ENCODE measurements at places on chromosomes 3 and 15. TPM values are rescaled to one million over a fixed set of nuclear protein-coding genes. Genes with fewer than 3 reads are reported as not detected.

Gene FOXL2
- 35.4 TPM for total RNA-seq

GRCh38 chr3:65597226-65597951 lies 441.3 kb downstream of the MAGI1 start:
- peak overlapping the region; percentile 28 for H3K4me3 ChIP-seq
- no peaks in the 10 kb centered on the region for H3K27me3 ChIP-seq
- no peak overlapping the region for H3K27ac ChIP-seq

DNA sequence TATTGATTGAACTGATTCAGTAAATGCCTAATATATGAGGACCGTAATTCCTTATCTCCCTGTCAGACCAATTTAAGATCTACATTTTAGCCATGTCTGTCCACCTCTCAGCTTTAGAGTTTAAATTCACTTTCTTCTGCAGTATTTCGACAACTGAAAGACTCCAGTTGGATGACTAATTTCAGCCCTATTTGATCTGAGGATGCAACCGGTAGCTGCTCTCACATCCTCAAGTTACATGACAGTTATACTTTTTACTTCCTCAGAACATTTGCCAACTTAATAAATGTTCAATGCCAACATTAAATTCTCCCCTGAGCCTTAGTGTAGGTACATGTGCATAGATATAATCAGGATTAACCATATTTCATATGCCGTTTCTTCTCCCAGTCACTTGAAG lies 2.5 kb upstream of the HHLA2 start:
- no peaks in the 10 kb centered on the region for H3K36me3 ChIP-seq
- DNase-seq, result no peak
- H3K4me1 ChIP-seq, result no peaks in the 10 kb centered on the region
- H3K27ac ChIP-seq, result no peak overlapping the region

DNA sequence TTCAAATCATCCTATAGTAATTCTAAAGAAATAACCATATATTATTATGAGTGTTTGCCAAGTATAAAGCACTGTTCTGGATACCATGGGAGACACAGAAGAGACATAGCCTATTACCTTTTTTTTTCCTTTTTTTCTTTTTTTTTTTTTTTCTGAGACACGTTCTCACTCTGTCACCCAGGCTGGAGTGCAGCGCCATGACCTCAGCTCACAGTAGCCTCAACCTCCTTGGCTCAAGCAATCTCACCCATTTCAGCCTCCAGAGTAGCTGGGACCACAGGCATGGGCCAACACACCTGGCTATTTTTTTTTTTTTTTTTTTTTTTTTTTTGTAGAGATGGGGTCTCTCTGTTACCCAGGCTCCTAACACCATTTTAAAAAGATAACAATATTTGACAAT lies 30.9 kb downstream of the CBLB start:
- DNase-seq, result no peak
- no peak overlapping the region for H3K4me3 ChIP-seq
- peaks cover 8% of the 10 kb centered on the region for H3K4me1 ChIP-seq
- H3K27me3 ChIP-seq, result no peaks in the 10 kb centered on the region

DNA sequence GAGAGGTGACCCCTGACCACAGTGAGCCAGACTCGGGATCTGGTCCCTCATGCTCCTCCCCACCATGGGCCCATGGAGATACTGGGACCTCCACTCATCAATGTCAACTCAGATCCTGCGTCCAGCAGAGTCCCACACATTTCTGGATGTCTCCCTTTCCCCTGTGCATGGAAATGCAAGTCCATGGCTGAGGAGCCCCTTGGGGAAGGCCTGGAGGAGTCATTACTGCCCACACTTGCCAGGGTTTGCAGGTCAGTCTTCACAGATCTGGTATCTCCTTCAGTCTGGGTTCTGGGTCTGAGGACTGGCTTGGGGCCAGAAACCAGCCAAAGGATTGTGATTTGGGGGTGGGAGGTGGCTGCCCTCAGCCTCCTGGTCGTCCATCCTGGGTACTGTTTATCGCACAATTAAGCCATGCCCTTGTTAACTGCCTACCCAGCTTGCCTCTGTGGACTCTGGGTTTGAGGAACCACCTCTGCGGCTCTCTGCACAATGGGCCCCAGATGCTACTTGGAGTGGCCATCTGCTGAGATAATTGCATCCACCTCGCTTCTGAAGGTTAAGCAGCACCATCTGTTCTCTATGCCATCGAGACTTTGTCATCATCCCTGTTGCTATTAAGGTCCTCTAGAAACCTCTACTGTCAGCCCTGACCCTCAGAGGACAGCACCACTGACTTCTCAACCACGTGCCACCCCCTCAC lies 49.9 kb upstream of the KLF13 start:
- no peaks in the 10 kb centered on the region for H3K27me3 ChIP-seq
- peak; percentile 6 for DNase-seq
- no peaks in the 10 kb centered on the region for H3K36me3 ChIP-seq
- H3K27ac ChIP-seq, result no peak overlapping the region
